ENCODE measurements at places on chromosomes 3 and 15.
A peak's percentile ranks its signal among the peaks of the same experiment; 100 is the strongest.

DNA sequence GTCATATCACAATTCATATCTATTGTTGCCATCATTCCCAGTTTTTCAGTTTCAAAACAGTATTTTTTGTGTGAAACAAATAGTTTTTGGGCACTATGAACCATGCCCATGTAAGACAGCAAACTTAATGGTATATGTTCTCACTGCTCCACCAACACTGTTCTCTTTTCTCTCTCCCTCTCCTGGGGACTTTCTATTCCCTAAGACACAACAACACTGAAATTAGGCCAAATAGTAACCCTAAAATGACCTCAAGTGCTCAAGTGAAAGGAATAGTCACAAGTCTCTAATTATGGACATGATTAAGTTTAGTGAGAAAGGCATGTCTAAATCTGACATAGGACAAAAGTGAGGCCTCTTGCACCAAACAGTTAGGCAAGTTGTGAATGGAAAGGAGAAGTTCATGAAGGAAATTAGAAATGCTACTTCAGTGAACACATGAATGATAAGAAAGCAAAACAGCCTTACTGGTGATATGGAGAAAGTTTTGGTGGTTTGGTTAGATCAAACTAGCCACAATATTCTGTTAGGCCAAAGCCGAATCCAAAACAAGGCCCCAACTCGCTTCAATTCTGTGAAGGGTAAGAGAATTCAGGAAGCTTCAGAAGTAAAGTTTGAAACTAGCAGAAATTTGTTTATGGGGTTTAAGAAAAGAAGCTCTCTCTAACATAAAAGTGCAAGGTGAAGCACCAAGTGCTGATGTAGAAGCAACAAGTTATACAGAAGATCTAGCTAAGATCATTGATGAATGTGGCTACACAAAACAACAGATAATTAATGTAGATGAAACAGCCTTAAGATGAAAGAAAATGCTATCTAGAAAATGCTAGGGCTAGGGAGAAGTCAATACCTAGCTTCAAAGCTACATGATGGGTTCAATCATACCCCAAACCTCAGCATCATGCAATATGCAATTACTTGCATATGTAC, 104.2 kb downstream of the CBLB start:
- DNase-seq, result no peak

- DNase-seq, result peak; percentile 91
These were observed 13.2 kb upstream of the SHF start for GRCh38 chr15:45200799-45201556.

DNA sequence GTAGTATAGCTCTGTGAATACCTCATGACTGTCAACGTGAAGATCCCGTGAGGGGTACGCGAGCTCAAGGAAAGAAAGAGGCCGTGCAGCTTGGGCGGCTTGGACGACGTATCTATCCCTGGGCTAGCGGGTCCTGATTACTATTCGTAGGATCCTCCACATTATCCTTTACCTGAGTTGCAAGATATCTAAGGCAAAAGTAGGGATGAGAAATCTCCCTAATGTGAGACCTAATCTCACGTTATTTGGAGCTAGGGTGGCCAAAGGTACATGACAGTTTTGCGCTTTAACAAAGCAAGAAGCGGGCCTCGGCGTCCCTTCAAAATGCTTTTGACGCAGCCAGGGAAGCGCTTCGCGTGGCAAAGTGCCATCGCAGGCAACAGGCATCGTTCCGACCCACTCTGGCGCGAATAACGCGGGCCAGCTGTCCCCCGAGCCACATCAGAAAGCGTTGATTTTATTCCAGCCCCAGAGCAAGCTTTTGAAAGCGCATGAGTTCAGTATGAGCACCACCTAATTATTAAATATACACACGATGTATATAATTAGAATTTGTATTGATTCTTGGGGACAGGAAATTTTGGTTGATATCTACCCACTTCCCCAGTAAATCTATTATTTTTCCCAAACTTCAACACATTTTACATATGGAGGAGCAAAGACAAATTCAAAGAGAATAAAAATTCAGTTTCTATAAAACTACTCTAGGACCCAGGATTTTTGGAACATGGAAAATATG, 2.5 kb upstream of the EOMES start:
- no peak for DNase-seq

DNA sequence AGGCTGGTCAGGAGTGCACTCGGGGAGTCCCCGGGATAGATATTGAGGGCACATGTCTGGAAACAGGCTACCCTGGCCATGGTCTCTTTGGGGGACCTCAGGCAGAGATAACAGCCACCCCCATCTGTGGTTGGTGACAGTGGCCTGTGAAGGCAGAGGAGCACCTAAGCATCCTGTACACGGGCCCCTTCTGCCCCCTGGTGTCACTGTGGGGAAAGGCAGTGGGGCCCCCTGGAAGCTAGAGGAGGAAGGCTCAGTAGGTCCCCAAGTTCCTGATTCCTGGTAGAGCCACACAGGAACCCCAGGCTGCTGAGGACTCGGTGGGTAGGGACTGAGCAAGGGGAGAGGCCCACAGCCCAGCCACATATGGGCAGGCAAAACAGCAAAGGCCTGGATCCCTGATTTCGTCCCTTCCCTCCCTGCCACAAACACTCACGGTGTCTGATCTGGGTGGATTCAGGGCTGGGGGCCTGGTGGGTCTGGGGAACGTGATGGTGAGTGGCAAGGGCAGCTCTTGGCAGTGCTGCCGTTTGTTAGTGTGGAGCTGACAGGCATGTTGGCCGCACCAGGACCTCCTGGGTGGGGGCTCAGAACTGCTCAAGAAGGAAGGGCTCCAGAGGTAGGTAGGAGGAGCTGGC, 14.1 kb upstream of the CXCR6 start:
- peak; percentile 69 for DNase-seq

GRCh38 chr3:100465892-100466777, 26.3 kb upstream of the TMEM45A start:
- DNase-seq, result no peak

GRCh38 chr3:82265747-82266146, 504.3 kb upstream of the GBE1 start:
- no peak for DNase-seq

- no peak for DNase-seq
These were observed 41.8 kb downstream of the CHCHD6 start for GRCh38 chr3:126745760-126746394.

- no peak for DNase-seq
These were observed 32.5 kb downstream of the TCF12 start for GRCh38 chr15:56950979-56951378.

All from PC-3 (cell line).